ENCODE measurements at places on chromosomes 2 and 18.
A peak's percentile ranks its signal among the peaks of the same experiment; 100 is the strongest.

- no peak for DNase-seq
Observed at GRCh38 chr2:43348908-43349661, 122.7 kb upstream of the ZFP36L2 start.

GRCh38 chr2:237919593-237919992 lies 47.2 kb upstream of the UBE2F start:
- no peak for DNase-seq

DNA sequence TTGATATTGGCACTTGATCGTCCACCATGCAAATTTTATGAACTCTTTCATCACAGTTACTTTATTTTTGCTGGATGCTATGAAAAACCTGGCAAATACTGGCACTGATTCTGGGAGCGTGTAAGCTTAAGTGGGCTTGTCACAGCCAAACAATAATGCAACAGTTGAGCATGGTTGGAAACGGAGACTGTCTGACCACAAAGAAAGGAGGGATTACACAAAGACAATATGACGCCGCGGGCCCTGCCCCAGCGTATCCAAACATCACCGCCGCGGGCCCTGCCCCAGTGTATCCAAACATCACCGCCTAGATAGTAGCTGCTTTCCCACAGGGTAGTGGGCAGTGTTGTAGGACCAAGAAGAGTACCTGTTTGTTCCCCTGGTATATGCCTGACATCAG lies 135.9 kb downstream of the PRPF40A start:
- no peak for DNase-seq

DNA sequence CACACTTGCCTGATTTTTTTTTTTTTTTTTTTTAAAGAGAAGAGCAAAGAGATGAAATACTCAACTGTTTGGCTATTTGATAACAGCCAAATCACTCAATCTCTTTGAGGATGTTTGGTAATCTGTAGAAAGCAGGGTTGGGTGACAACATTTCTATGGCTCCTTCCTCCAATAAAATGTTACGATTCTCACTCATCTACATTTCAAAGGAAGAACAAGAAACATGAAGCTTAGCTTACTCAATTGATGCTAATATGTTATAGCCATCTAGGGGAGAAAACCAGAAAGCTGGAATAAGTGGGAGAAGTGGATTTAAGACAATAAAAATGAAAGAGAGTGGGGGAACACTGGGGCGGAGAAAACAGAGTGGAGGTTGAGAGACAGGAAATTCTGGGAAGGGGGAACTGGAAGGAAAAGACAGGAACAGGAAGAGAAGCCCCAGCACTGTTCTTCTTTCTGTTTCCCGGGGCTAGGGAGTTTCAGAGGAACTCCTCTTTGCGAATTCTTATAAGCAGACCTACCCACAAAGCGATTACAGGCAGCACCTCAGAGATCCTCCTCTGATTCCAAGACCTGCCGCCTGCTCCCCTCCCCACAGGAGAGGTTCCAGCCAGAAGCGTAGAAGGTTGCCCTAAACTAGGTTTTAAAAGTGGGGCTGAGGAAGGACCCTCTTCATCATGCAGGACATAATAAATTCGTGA lies 13.3 kb downstream of the ST3GAL5 start:
- no peak for DNase-seq

GRCh38 chr2:216348756-216349308 lies 23.5 kb downstream of the MARCHF4 start:
- DNase-seq: no peak

GRCh38 chr2:38720613-38721241 lies 30.4 kb downstream of the SRSF7 start:
- no peak for DNase-seq

DNA sequence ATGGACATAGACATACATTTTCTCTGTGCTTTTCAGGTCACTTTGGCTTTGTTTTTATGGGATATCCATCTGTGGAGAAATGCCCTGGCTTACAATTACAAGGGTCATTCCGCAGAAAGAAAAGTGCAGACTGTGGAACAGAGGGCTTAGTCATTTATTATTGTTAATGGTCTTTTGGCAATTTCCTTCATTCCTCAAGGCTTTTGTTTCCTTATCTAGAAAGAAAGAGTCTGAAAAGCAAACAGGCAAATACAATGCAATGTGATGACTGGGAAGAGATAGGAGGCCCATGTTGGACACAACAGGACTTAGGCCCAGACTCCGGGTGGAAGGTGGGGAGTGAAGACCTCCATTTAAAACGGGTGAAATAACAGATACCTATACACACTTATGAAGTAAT lies 129.5 kb upstream of the CAVIN2 start:
- DNase-seq: no peak

GRCh38 chr18:30469091-30469490 lies 573.5 kb downstream of the DSC3 start:
- DNase-seq: no peak

DNA sequence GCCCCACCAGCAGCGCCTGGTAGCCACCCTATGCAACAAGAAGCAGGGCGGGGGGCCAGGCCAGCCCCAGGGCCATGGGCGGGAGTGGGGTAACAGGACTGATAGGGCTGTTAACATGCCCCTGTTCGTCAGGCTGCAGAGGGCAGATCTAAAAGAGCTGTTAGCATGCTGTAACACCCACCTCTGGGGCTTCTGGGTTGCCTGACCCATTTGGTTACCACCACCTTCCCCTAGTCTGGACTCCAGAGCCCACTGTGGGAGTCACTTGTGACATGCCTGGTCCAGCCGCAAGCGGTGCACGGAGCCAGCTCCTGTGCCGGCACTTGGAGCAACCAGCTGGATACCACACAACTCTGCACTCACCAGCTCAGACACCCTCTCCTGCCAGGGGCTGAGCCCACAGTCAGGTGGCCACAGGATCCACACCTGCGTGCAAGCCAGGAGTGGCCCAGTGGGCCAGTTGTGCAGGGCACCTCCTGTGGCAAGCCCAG lies 2.1 kb downstream of the METTL8 start:
- DNase-seq: no peak

- DNase-seq: no peak
Observed at GRCh38 chr2:121030523-121030922, 254.5 kb downstream of the TFCP2L1 start.

DNA sequence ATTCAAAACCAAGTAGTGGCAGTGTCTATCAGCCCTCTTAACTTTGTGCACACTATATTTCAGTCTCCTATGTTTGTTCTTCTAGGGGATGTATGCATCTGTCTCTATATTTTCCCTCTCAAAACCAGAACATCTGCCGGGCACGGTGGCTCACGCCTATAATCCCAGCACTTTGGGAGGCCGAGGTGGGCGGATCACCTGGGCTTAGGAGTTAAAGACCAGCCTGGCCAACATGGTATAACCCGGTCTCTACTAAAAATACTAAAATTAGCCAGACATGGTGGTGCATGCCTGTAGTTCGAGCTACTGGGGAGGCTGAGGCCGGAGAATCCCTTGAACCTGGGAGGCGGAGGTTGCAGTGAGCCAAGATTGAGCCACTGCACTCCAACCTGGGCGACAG lies 9.9 kb upstream of the GAREM2 start:
- no peak for DNase-seq

- no peak for DNase-seq
Observed at GRCh38 chr2:168348076-168348475, 100.7 kb upstream of the STK39 start.

DNA sequence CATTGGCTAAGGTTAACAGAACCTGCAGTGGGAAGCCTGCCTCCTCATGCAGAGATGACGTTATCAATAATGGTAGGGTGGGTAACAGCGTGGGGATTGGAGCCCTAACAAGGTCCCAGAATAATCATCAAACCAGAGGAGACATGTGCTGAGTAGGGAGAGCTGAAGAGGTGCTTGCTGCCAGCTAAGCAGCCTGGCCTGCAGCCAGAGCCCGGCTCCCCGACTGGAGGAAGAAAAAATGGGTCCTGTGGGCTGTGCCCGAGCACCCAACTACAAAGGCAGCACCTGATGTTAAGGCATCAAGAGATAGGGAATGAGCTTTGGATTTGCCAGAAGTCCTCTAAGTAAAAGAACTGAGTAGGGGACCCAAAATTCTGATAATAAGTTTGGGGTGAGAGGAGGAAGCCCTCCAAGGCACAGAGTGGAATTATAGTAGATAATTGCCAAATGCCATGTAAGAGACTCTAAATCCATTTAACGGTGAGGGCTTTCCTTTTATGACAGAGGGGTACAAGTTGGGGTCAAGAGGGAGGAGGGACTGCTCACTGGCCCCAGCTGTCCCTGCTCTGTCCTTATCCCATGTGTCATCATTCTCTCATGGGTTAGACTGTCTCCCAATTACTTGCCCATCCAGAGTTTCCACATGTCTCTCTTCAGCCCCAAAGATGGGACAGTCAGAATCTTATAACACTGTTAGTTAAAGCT lies 156.1 kb downstream of the ANTXR1 start:
- no peak for DNase-seq

- no peak for DNase-seq
Observed at GRCh38 chr2:25190536-25190935, 22.2 kb upstream of the POMC start.

- no peak for DNase-seq
Observed at GRCh38 chr2:21268197-21268877, 144.6 kb downstream of the TDRD15 start.

- DNase-seq: no peak
Observed at GRCh38 chr18:50696436-50696835, 123.4 kb downstream of the MRO start.

DNA sequence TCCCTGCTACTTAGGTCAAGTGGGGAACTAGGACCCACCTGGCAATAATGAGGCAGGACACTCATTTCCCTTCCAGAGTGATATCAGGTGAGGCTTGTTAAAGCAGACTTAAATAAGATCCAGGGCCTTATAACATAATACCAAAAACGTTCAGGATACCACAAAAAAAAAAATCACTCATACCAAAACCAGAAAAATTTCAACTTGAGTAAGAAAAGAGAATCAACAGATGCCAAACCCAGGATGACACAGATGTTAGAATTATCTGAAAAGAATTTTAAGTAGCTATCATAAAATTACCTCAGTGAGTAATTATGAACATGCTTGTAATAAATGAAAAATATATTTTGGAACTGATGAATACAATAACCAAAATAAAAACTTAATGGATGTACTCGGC lies 255.6 kb upstream of the OSR1 start:
- DNase-seq: no peak

GRCh38 chr2:134683561-134684112 lies 35.2 kb downstream of the TMEM163 start:
- no peak for DNase-seq

- no peak for DNase-seq
Observed at GRCh38 chr2:40487602-40488001, 35.7 kb upstream of the SLC8A1 start.

GRCh38 chr2:60352491-60353405 lies 200.7 kb downstream of the BCL11A start:
- no peak for DNase-seq

DNA sequence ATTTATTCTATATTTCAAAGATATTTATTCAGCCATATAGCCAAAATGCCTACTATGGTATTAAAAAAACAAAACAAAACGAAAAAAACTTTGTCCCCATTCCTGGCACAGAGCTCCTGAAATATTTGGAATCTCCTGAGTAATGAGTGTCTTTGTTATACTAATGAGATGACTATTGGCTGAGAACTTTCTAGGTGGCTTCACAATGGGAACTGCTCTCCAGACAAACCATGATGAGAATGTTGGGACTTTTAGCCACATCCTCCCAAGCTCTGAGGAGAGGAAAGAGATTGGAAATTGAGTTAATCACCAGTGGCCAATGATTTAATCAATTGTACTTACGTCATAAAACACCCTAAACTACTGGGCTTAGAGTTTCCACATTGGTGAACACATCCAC lies 631.8 kb upstream of the SETBP1 start:
- peak; percentile 63 for DNase-seq

GRCh38 chr2:111251711-111252110 lies 131.0 kb downstream of the BCL2L11 start:
- DNase-seq: no peak

DNA sequence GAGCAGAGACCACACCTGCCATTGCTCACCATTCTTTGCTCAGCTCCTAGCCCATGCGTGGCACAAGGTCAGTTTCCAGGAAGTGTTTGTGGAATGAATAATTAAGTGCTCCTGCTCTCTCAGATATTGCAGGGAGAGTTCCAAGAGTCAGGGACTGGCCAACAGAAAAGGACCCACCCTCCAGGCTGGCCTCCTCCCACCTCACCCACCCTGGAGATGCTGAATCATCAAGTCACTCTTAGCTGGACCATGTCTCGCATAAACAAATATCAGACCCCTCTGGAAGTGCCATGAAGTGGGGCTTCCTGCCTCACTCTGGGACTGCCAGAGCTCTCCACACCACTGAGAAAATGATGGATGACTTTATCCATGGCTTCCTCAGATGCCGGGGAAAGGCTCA lies 256.0 kb downstream of the TNS1 start:
- DNase-seq: no peak

GRCh38 chr18:43303376-43303775 lies 26.1 kb upstream of the SYT4 start:
- DNase-seq: no peak

DNA sequence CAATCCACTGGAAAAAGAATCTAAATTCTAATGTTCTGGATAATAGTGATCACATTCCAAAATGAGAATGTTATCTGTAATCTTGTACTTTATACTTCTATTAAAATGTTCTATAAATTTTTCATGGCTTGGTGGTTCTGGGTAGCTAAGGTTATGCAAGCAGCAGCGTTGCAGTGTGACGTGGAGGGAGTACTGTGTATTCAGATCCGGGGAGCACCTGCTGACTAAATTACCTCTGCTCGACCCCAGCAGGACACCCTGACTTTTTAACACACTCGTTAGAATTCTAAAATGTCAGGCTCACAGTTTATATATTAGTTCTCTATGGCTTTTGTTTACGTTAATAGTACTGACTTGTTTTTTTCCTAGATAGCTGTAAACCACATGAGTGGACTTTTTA lies 13.0 kb downstream of the ATIC start:
- no peak for DNase-seq

DNA sequence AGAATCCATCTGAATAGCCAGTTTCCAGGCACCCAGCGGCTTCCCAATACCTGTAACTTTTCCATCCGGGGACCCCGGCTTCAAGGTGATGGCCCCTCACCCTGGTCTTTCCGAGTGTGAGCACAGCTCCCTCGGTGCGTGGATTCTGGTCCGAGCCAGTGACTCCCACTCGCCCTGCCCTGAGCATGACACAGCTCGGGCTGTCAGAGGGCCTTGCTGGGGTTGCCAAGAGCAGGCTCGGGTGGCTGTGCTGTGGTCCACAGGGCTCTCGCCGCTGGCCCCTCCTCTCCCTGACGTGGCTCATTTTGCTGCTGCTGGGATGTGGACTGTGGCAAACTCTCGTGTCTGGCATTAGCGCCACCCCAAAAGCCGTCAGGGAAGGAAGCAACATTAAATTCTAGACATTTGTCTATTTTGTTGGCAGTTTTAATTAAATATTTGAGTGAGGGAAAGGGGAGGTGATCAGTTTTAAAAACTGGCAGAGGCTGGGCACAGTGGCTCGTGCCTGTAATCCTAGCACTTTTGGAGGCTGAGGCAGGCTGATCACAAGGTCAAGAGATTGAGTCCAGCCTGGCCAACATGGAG lies 5.6 kb upstream of the ESPNL start:
- DNase-seq: no peak

- DNase-seq: no peak
Observed at GRCh38 chr2:160156665-160157064, 43.4 kb downstream of the ITGB6 start.

- DNase-seq: no peak
Observed at GRCh38 chr2:172655838-172656573, 79.6 kb upstream of the RAPGEF4 start.

- DNase-seq: no peak
Observed at GRCh38 chr2:45141883-45142866, 132.9 kb upstream of the SIX2 start.

GRCh38 chr18:55096263-55096951 lies 137.1 kb upstream of the CCDC68 start:
- DNase-seq: no peak
